ENCODE measurements at places on chromosomes 16 and 17.

- DNase-seq: no peak
Observed at GRCh38 chr16:81767987-81768592, 11.0 kb upstream of the PLCG2 start.

DNA sequence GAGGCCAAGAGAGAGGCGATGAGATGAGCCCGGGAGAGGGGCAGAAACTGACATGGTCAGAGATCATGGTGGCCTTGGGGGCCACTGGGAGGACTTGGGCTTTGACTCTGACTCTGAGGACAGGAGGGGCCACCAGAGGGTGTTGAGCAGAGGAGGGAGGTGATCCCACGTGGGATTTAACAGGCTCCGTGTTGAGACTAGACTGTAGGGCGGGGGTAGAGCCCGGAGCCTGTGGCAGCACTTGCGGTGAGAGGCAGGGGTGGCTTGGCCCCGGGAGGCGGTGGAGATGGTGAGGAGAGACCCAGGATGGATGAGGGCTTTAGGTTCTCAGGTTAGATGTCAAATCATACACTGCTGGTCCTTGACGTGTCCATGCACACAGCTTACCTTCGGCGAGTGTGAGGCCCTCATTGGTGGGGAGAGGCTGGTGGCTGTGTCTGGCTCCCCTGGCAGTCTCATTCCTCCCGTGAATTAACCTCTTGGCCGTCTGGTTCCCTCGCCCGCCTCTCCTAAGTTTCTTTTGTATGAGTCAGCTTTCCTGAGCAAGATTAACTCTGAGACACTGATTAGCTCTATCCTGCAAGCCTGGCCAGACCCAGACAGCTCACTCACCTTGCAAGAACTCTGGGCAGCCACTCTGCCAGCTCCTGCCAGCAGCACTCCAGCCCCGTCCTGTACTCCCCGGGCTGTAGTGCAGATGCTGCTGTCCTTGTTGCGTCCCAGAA lies 39.7 kb downstream of the VPS35L start:
- no peak for DNase-seq

- DNase-seq: no peak
Observed at GRCh38 chr16:86383488-86384262, 126.7 kb upstream of the FOXF1 start.

DNA sequence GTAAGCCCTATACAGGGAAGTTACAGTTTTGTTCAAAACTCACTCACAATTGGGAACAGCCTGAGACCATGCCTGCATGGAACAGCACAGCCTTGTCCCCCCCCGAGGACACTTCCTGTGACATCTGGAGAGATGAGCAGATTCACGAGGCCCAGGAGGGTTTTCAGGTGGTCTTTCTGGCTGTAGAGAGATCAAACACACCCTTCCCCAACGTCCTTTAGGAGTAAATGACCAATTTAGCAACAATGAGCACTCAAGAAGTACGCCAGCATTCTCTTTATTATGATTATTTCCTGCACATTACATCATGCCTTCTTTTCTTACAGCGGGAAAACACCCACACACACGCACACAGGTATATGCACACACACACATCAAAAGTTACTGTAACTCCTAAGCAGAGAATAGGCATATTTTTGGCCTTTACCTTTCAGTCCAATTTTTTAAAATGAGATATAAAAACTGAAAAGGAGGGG lies 39.0 kb downstream of the ADCY9 start:
- no peak for DNase-seq

DNA sequence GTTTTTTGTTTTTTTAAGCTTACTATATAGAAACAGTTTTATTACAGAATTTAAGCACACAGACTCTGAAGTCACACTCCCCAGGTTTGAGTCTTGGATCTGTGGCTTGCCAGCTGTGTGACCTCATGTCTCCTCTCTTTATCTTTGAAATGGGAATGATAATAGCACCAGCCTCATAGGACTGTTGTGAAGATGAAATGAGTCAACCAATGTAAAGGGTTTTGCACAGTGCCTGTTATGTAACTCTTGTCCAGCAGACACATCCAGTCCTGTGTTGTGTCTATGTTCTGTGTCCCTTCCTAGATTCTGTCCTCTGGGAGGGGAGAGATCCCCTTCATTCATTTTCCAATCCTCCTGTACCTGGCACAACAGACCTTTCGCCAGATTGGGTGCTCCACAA lies 3.1 kb upstream of the CPD start:
- DNase-seq: no peak

DNA sequence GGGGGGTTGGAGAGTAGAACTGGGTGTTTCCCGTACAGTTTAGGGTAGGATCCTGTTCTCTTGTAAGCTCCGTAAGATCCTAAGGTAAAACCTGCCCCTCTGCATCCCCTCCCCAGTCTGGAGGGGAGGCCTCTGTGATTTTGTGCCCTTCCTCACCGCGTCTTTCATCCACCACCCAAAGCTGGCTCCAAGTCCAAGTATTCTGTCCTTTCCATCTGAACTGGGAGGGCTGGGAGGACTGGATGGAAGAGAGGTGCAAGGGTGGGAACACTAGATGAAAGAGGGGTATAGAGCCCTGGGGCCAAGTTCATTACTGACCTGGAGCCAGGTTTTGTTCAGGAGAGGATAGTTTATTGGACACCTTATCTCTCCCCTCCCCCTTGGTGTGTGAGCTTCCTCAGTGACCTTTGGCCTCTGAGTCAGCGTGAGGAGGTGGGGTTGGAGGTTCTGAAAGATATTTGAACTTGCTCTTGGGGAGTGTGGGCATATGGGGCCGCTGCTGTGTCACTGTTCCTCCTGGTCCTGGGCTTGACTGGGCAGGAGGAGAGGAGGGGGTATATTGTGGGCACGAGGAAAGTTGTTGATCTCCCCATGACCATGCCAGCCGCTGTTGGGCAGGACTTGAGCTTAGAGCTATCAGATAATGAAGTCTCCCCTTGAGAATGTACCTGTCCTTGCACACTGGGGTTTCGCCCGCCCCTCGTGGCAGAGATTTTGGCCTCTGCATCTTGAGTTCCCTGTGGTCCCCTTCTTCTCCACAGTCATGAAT lies 1.6 kb downstream of the LASP1 start:
- no peak for DNase-seq

- DNase-seq: no peak
Observed at GRCh38 chr17:60160829-60161501, 11.2 kb downstream of the CA4 start.

DNA sequence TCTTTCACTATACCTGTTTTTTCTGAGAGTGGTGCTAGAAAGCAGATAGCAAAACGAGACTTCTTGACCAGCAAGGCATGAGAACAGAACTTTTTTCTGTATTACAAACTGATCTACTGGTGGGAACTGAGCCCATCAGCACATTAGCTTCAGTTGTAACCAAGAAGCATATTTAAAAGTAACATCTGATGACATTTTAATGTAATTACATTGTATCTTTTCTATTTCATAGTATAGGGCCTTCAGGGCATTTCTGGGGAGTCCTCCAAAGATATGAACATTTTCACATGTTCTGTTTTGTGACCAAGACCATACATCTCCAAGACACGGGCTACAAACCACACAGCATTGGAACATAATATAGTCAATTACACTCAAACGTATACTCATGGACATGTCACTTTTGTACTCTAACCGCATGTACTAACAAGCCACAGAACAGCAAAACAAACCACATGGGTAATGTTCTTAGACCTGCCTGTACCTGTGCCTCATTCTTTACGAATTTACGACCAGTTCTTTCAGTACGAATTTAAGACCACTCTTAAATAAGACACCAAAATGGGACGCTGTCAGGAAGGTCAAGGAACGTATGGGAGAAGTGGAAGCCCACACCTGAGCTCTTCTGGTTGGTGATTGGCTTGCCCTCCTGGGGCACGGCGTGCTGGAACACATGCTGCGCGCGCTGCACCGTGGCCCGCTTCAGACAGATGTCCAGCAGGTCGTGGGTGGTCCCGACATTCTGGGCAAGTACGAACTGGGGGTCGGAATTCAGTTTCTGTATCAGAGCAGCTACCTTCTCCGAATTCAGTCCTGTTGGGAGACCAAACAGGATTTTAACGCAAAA lies 825 bp downstream of the BLMH start:
- DNase-seq: peak; percentile 53

DNA sequence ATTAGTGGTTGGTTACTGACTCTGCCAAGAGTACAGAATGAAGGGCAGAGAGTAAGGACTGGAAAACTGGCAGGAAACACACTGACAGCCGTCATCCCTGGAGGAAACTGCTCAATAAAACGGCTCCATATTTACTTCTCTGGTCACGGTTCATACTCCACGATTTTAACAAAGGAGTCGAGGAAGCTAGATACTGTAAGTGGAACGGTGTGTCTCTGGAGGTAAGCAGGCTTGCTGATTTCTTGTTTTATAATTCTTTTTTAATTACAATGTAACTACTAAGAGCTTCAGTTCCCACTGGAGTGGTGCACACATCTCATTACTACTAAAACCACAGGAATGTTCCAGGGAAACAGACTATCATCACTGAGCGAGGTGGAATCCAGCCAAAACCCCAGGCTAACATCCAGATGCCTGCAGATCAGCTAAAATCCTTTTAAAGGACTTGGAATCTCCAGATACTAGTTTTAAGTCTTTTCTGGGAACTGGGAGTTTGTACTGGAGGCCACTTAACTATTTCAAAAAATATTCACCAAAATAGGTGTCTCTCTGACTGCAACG lies 17.8 kb downstream of the SERPINF1 start:
- DNase-seq: no peak

GRCh38 chr17:81306491-81306890 lies 11.4 kb upstream of the SLC38A10 start:
- no peak for DNase-seq

GRCh38 chr17:29240477-29240876 lies 6.2 kb upstream of the CRYBA1 start:
- no peak for DNase-seq

DNA sequence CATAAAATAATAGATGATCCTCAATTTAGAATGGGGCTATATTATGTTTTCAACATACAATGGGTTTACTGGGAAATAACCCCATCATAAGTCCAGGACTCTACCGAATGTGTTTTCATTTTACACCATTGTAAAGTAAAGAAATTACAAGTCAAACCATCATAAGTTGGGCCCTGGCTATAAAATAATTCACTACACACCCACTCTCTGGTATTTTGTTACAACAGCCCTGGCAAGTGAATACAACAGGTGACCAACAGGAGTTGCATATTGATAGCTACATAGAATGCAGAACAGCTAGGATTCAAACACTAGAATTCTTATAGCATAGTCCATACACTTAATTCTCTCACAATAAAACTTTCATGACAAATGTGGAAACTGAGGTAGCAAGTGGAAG lies 673.0 kb upstream of the CA10 start:
- DNase-seq: no peak

GRCh38 chr17:65925606-65926307 lies 266.2 kb downstream of the CEP112 start:
- no peak for DNase-seq

- DNase-seq: no peak
Observed at GRCh38 chr17:81049973-81050551, 15.1 kb downstream of the BAIAP2 start.

DNA sequence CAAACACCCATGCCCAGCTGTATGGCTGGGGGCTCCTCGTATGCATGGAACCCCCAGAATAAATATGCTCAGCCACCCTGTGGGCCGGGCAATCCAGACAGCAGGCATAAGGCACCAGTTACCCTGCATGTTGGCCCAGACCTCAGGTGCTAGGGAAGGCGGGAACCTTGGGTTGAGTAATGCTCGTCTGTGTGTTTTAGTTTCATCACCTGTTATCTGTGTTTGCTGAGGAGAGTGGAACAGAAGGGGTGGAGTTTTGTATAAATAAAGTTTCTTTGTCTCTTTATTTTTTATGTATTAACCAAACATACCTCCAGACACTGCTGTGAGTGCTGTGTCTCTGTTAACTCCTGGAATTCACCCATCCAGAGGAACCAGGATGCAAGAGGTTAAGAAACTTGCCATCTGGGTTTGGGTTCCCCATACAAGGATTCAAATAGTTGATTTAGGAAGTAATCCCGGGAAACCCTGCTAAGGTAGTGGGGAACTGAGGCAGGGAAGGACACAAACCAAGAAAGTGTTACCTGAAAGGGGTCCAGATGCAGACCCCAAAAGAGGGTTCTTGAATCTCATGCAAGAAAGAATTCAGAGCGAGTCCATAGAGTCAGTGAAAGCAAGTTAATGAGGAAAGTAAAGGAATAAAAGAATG lies 37.4 kb upstream of the IL21R start:
- DNase-seq: no peak

DNA sequence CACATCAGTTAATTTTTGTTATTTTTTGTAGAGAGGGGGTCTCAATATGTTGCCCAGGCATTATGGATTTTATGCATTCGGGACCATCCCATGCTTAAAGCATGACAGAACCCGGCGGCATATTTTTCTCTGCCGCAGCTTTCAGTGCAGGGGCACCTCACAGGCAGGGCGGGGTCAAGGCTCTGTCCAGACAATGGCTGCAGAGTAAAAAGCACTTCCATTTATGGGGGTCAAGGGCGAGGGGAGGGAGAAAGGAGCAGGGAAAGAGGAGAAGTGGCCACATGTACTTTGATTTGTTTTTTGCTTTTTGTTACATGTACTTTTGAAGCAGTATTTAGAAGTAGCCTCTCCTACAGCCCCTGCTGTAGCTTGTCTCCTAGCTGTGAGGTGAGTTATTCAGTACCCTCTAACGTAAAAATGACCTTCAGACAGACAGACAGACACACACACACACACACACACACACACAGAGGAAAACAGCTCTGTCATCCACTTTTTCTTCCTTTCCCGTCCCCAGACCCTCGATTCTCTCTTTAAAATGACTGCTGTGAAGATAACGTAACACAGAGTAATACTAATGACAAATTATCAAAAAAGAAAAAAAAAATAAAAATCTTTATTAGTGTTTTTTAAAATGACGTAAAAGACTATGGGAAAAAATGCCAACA lies 856 bp upstream of the SCPEP1 start:
- no peak for DNase-seq

GRCh38 chr17:77253611-77254051 lies 112.9 kb downstream of the SEC14L1 start:
- no peak for DNase-seq

DNA sequence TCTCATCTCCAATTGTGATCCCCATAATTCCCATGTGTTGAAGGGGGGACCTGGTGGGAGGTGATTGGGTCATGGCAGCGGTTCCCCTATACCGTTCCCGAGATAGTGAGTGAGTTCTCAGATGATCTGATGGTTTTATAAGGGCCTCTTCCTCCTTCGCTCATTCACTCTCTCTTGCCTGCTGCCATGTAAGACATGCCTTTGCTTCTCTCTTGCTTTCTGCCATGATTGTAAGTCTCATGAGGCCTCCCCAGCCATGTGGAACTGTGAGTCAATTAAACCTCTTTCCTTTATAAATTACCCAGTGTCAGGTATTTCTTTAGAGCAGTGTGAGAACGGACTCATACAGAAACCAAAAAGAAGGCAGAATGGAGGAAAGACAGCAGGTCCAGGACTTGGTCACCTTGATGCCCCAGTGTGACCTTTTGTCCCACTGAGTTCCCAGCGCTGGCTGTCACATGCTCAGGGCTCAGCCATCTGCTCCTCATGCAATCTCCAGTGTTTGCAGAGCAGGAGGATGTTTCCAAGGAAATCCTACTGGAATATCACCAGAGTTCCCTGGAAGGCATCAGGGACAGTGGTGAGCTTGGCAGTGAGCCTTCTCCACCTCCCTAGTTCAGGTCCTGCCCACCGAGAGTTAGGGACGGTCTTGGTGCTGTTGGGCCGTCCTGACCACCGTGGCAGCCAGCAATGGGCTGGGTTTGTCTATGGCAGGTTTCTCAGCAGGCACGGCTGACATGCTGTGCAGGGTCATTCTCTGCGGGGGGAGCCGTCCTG lies 96.7 kb downstream of the SEC14L1 start:
- no peak for DNase-seq

All from WTC11 (cell line).